Stimulated activated CD4-positive, alpha-beta T cell treated with anti-CD3 and anti-CD28 coated beads, Interleukin-4, amount 100 ng/mL, for 1 hour (primary cell): ENCODE measurements at places on chromosomes 13 and 19.

DNA sequence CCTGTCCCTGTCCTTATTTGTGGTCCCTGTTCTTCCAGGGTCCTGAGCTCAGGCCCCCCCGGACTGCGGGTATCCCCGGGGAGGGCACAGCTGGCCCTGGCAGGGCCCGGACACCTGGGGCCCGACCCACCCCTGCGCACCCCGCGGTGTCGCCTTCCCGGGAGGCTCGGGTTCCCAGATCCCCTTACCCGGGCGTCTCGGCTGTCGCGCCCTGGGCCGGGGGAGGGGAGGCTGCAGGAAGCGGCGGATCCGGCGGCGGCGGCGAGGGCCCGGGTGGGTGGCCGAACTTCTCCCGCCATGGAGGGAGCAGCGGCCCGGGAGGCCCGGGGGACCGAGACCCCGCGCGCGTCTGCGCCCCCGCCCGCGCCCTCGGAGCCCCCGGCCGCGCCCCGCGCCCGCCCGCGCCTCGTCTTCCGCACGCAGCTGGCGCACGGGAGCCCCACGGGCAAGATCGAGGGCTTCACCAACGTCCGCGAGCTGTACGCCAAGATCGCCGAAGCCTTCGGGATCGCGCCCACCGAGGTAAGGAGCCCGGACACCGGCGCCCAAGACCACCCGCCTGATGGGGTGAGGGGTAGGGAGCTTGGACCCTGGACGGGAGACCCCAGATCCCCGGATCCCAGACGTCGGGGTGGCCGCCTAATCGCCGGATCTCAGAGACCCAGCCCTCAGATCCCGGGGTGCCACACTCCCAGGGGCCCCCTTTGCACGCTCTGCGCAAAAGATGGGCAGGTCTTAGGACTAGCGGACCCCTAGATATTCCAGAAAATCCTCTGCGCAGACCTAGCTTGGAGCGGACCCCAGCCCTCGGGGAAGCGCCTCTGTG, at the start of gene GIPC3:
TSS of gene GIPC3 (plus strand) at position 178 of the 826 bp plus-strand sequence. CDS start at position 298, 120 bp downstream.
- DNase-seq = no peak

DNA sequence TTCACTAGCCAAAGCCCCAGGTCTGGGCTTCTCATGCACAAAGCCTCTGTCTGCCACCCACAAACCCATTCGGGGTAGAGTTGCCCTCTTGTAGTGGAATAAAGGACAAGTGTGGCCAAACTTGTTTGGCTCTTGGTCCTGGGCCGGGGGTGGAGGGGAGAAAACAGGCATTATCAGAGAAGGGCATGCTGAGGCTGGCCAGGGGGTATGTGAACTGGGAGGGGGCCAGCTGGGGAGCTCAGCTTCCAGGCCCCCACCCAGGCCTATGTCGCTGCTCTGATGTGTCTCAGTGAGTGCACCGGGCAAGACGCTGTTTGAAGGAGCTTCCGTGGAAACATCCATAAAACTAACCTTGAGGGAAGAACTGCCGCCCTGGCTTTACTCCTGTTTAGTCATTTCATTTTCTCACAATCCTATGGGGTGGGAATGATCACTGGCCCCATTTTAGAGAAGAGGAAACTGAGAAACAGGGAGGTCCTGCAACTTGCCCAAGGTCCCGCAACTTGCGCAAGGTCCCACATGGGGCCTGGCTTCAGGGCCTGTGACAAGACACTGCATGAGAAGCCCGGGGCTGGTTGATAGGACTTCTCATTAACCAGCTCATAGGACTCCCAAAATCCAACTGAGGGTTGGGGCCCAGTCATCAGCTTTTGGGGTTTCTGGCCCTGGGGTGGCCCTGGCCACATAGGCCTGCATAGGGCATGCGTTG, 30.8 kb downstream of the CCNE1 start:
- DNase-seq = no peak

GRCh38 chr19:538641-539428, 5.0 kb upstream of the GZMM start:
- no peak for DNase-seq

DNA sequence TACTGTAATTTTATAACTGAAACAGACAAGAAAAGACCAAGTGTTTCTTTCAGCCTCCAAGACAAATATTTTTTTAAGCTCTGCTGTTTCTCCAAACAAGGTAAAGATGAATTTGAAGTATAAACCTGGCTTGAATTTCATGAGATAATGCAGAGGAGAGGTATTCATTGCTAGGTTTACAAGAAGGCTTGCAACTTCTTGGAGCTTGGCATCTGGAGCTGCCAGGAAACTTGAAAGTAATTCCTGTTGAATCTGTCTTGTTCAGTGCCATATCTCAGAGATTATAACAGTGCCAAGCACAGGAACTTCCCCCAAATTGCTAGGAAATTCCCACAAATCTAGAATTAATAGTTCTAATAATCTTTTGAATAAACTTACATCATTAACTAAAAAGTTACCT, 70.9 kb downstream of the CDK8 start:
- DNase-seq = no peak

GRCh38 chr19:3606690-3607289, at the start of gene TBXA2R:
TBXA2R (minus strand) TSS chr19:3606875; CDS start chr19:3600634, 6,241 bp downstream.
- DNase-seq = peak; percentile 67

DNA sequence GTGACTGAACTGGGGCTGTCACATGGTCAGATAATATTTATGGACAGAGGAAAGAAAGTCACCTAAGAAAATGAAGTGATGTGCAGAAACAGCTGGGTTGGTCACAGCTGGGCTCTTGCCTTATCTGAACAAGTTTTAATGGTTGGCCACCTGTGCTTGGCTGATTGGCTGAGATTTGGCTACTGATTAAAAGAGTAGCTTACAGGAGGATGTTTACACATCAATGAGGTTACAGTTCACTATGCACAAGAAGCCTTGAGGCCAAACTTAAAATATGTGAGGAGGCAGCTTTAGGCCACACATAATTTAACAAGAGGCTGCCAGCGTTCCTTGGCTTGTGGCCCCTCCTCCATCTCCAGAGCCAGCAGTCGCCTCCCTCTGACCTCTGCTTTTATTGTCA, 99.2 kb upstream of the C1QTNF9B start:
- no peak for DNase-seq

DNA sequence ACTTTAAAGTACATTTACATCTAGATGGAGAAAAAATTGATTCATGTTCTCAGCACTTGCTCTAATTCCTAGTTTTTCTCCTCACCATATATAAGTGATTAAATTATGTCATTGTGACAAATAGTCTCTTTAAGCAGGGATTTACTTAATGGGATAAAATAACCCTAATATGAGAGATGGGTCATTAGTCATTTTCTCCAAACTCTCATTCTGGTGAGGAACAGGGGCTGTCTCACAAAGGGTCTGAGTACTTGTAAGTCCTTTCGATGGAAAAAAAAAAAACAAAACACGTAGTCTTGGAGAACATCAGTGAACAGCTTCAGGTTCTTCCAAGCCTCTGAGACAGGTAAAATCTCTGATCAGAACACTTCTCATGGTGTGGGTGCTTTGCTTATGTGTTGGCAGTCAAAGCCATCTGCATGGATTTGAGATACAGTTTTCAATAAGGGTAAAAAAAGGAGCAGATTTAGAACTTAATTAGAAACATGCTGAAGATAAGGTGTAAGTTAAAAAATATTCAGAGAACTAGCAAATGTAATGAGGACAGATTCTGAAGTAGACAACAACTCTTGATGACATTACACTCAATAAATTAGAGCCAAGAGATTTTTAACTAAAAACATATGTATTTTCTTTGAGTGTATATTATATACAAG, 1668.9 kb upstream of the MIR17HG start:
- DNase-seq = no peak

- DNase-seq = no peak
Measured at GRCh38 chr19:17398902-17399527, 5.0 kb upstream of the CCDC194 start.

- no peak for DNase-seq
Measured at GRCh38 chr19:32819419-32820400, 49.9 kb downstream of the SLC7A9 start.

DNA sequence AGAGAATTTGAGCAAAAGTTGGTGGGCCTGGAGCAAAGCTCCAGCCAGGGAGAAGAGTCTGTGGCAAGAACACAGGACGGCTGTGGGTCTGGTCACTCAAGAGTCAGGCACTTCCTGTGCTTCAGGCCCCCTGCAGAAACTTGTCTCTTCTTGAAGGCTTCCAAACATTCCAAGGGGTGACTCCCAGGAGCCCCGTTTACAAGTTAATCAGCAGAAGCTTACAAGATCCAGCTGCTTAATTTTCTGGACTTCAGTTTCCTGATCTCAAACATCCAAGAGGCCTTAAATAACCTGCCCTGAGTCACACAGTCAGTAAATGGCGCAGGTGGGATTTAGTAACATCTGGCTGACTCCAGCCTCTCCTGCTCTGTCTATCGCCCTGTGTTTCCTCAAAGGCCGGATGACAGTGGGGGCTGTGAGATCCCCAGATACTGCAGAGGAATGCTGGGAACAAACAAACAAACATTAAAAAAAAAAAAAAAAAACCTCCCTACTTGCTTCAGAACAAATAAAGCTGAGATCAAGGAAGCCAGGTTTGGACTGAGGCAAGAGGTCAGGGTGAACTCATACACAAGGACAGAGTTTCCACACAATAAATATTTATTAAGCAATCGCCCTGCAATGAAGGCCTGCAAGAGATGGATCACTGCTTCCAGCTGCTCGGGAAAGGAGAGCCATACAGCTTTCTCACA, 175.4 kb upstream of the RFC3 start:
- no peak for DNase-seq

GRCh38 chr13:33872005-33872351, 54.0 kb downstream of the RFC3 start:
- no peak for DNase-seq

GRCh38 chr19:5330307-5330720, 10.3 kb downstream of the PTPRS start:
- DNase-seq = no peak

GRCh38 chr13:90732049-90732448, 615.4 kb upstream of the MIR17HG start:
- no peak for DNase-seq

DNA sequence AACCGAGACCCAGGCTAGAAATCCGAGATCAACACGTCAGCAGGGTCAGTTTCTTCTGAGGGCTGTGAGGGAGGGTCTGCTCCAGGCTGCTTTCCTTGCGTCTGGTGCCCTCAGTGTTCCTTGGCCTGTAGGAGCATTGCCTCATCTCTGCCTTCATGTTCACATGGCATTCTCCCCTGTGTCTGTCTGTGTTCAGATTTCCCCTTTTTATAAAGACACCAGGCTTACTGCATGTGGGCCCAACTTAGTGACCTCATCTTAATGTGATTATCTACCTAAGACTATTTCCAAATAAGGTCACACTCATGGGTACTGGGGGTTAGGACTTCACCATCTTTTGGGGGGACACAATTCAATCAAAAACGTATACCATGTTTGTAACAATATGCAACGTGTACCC, 57.2 kb upstream of the C1QTNF9 start:
- DNase-seq = no peak
